Right ventricle myocardium inferior (tissue), 1 donor: ENCODE measurements at places on chromosomes 5 and 9. TPM values are rescaled to one million over a fixed set of nuclear protein-coding genes. Genes with fewer than 3 reads are reported as not detected.

The FSTL4 gene
- not detected for total RNA-seq

DNA sequence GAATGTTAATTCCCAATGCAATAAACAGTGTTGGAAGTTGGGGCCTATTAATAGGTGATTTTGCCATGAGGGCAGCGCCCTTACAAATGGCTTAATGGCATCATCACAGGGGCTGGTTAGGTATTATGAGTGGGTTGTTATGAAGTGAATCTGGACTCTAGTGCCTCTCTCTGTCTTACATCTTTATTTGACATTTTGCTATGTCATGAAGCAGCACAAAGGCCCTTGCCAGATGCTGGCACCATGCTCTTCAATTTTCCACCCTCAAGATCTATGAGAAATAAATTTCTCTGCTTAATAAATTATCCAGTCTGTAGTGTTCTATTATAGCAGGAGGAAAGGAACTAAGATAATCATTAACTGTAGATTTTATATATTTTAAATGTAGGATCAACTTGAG is 1098.7 kb upstream of the NUDT12 start:
- DNase-seq, result no peak

GRCh38 chr9:19875291-19875920 is 86.6 kb upstream of the SLC24A2 start:
- no peak for DNase-seq

DNA sequence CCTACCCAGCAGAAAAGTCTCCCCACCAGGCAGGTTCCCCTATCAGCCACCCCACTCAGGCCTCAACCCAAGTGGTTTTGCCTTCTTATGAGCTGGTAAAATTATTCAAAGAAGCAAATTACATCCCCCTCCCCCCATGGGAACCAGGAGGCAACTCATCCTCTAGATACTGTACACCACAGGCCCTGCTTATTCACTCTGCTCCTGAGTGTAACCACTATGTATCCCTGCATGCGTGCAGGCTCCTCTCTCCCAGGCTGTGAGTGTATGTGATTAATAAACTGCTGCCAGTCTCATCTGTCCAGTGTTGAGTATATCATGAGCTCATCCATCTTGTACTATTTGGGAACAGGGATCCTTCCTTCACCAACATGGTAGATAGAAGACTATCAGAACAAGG is 8.6 kb downstream of the KCTD16 start:
- no peak for DNase-seq

The HINT1 gene
- 200 TPM for total RNA-seq

DNA sequence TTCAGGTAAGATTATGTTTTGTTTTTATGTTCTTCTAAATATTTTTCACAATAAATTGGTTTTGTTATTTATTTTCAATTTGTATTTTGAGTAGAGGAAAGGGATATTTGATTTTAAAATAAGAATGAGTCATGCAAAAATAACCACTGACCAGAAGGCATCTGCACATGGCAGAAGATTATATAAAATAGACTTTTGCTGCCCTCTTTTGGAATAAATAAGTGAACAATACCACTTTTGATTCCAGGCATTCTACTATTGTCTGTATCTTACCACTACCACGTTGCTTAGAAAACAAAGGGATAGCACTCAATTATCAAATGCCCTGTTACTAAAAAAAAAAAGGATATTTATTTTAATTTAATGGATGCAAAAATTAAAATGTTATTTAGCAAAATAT is 227.3 kb upstream of the ITGA1 start:
- no peak for DNase-seq

DNA sequence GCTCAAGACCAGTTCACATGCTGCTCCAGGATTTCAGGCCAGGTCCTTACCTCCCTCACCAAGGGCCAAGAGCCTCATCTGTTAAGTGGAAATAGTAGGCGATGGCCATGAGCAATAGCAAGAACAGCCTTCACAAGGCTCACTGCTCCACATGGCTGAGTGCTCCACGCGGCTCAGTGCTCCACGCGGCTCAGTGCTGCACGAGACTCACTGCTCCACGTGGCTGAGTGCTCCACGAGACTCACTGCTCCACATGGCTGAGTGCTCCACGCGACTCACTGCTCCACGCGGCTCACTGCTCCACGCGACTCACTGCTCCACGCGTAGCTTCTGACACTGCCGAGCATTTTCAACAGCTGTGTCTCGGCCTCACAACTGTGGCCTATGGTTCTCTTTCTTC is 36.4 kb upstream of the ADAMTS2 start:
- no peak for DNase-seq

- no peak for DNase-seq
Measured at GRCh38 chr5:146703499-146703898, 175.1 kb downstream of the PPP2R2B start.
